ENCODE measurements at places on chromosomes 5 and 9.

DNA sequence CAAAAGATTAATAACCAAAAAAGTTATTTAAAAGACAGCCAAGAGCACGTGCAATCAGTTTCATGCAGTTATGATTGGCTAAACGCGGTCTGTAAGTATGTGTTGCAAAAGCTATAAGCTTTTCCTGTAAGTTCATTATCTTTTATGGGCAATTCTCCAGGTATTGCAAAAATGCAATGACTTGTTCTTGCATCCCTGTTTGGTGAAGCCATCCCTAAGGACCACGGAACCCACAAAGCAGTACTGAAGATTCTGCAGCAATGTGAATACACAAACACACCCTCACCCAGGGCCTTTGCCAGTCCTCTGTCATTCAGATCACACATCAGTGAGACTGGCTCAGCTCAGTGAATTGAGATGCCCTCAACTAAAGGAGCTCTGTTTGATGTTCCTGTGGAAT lies 11.4 kb downstream of the GCNT4 start:
- no peak for DNase-seq

GRCh38 chr5:24005384-24005783 lies 498.0 kb downstream of the PRDM9 start:
- no peak for DNase-seq

DNA sequence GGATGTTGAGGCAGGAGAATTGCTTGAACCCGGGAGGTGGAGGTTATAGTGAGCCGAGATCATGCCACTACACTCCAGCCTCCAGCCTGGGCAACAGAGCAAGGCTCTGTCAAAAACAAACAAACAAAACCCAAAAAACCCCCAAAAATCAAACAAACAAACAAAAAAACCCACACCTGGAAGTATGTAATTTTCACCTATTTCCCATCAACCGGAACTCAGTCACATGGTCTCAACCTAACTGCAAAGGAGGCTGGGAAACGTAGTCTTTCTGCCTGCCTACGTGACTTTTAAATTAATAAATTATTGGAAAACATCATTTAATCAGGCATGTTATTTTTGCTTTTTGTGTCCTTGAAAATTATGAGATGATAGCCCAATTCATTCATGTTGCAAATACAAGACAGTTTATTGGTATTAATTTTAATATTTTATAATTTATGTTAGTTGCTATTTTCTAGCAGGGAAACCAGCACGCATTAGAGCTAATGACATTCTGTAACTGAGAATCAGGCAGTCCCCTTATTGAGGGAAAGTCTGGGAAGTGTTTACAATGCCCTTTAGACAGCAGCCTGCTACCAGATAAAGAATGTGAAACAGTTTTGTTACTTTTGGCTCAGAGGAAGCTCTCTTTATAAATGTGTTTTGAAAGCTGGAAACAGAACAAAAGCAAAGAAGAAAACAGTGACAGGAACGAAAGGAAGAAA lies 110.3 kb downstream of the NXNL2 start:
- no peak for DNase-seq

GRCh38 chr5:55231919-55232270 lies 1.5 kb downstream of the CCNO start:
- no peak for DNase-seq

DNA sequence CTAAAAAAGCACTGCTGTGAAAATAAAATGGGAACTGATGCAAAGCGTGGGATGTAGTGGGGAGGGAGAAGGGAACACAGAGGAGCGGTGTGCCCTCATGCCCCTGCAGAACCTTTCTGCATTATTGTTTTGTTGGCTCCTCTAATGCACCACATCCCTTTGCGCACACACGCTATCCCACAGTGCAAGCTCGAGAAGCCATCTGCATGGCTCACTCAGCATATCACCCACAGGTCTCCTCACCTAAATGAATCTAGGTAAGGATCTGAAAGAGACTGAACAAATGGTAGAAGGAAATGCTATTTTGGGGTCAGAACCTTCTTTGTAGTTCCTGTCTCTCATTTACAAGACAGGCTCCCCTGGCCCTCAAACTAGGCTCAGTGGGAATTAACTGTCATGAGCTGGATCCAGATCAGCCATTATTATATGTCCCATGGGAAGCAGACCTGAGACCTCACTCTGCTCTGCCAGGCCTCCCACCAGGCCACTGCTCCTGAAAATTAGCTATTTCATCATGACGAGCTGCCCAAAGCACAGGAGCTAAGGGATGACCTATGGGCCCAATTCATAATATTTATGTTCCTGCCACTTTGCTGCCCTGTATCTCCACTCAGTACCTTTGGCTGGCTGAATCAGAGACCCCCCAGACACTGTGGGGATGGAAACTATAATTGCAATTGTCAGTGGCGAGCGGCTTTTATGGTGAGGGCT lies 169.4 kb downstream of the SPOCK1 start:
- DNase-seq, result no peak

- no peak for DNase-seq
Measured at GRCh38 chr5:31270396-31270795, 76.9 kb downstream of the CDH6 start.

DNA sequence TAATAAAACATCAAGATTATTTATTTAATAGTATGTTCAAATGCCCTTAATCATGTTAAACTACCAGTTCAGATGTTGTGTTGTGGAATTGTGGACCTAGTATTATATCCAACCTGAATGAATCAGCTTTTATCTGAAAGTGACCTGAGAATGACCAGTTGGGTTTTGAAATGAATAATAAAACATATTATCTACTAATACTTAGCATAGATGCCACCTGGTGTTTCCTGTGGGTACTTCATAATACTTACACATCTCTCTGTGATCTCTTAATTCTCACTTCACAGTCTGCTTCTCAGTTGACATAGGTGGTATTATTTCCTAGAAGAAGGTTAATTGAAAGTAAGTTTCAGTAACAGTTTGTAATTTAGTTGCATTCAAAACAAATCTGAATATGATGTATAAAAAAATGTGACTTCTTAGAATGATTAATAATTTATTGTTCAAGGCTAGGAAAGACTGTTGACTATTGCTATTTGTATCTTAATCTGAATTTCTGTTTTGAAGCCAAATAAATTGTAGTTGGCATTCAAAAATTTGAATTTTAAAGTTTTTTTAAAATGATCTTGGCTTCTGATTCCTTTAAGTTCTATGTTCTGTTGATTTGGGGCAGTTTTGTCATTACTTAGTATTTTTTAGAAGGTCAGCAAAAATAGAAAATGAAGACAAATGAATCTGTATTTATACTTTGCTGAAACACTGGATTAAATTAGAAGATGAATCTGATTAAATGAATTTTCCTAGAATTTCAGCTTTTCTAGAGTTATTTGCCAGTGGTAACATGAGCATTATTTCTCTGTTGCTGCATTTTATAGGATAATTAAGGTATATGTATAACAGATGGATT lies 48.2 kb downstream of the KIF2A start:
- DNase-seq, result peak; percentile 44

- DNase-seq, result no peak
Measured at GRCh38 chr9:10127867-10128266, 484.9 kb downstream of the PTPRD start.

DNA sequence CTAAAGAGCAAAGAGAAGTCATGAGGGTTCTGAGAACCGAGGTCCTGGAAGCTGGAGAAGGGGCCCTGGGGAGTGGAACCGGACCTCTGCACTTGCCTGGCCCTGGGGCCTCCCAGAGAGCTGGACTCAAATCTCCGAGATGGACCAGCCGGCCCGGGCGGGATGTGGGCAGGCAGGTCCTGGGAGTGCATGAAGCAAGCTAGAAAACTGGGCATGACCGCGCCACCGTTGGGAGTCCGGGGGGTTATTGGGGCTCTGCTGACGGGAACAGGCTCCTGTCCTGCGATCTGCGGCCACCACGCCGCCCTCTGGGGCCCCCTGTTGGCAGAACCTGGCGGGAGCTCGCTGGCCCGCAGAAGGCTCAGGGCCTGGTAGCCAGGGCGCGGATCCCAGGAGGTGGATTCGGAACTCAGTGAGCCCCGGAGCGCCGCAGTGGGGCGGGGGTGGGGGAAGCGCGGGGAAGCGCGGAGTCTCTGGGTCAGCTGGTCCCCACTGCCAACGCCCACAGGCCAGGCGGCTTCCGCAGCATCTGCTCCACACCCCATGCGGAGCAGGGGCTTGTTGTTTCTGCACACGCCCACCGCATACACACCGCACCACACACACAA lies 150.6 kb downstream of the ERCC6L2 start:
- DNase-seq, result no peak

DNA sequence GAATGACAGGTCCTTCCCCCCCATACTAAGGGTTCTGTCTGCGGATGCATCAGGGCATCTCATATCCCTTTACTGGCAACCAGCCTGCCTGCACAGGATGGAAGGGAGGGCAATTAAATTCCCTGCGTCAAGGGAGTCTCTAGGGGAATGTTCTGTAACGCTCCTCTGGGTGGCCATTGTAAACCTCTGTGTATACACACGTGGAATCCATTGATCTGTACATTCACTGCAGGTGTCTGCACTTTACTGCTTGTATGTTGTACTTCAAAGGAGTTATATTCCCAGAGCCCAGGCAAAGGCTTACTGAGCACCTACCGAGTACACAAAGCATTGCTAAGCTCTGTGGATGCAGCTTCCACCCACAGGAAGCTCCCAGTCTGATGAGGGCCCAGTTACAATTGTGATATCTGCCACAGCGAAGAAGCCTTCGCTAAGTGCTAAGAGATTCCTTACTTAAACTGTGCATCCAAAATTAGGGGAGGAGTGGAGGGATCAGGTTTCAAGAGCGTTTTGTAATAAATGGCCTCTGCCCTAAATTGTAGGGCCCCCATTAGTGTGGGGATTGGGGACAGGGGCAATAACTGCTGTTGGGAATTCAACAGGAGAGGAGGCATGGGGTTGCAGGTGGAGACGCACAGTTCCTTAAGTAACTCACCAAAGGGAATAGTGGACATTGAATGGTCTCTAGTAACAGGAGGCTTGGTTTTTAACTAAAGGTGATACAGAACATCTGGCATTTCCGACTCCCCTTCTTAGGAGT lies 1.5 kb upstream of the RETREG1 start:
- DNase-seq, result no peak

GRCh38 chr9:20940447-20941173 lies 90.8 kb downstream of the HACD4 start:
- no peak for DNase-seq

DNA sequence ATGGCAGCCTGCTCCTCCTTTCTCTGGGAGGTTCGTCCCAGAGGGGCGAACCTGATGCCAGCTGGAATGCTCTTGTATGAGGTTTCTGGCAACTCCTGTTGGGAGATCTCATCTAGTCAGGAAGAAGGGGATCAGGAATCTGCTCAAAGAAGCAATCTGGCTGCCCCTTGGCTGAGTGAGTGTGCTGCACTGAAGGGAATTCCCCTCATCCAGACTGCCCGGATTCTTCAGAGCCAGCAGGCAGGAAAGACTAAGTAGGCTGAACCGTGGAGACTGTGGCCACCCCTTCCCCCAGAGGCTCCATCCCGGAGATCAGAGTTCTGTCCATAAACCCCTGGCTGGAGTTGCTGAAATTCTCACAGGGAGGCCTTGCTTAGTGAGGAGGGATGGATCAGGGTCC lies 476.0 kb downstream of the CSNK1G3 start:
- no peak for DNase-seq

GRCh38 chr9:93218671-93219420 lies 34.9 kb downstream of the WNK2 start:
- no peak for DNase-seq

DNA sequence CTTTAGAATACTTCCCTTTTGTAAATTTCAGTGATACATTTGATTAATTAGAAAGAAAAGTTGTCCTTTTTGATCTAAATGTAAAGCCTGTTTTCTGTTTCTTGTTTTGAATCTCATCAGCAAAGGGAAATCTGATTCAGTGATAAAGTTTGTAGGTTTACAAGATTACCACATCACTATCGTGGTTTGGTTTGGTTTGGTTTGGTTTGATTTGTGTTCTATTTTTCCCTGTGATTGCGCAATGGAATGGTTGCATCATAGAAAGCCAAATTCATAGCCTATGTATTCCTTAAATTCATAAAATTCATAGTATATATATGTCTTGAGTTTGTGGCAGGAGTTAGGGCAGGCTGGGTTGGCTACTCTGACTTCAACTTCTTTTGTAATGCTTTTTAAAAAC lies 15.2 kb downstream of the SRFBP1 start:
- no peak for DNase-seq

DNA sequence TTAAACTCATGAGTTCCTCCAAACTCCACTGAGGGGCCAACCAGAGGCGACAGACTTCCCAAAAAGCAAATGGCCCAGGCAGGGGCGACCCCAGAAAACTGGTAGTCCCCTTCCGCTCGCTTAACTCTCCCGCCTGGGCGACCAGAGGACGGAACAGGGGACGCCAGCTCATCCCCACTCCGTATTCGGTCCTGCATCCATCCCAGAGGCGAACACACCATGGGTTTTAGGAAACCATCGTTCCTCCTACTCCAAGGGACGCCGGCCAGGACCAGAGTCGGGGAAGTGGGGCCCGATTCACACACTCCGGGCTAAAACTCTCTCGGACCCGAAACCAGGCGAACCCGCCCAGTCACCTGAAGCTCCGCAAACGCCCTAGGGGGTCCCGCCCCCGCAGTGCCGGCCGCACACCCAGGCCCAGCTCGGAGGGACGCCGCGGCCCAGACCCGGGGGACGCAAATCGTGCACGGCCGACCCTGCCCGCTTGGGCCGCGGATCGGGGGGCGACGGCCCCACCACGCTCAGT lies 478 bp downstream of the TEX10 start:
- DNase-seq, result no peak

DNA sequence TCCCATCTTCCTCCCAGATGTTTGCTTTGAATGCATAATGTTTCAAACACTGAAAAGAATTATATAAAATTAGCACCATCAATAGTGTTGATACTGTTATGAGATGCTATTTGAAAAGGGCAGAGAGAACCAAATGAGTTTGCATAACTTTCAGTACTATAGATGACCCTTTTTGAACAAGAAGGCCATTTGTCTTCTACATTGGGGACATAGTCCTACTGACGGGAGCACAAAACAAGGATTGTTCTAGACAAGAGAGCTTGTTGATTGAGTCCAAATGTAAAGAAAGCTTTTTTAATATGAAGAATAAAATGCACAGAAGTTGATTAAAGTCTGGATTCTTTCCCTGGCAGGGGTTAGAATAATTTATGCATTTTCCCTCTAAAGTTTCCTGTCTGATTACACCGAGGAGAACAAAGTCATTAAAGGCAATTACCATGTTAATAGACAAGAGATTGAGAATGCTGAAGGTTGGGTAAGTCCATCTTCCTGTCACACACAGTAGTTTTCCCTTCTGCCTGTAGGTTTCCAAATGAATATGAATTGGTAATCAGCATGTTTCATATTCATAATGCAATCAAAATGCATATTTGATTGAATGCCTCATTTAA lies 32.8 kb upstream of the ADCY2 start:
- DNase-seq, result no peak

DNA sequence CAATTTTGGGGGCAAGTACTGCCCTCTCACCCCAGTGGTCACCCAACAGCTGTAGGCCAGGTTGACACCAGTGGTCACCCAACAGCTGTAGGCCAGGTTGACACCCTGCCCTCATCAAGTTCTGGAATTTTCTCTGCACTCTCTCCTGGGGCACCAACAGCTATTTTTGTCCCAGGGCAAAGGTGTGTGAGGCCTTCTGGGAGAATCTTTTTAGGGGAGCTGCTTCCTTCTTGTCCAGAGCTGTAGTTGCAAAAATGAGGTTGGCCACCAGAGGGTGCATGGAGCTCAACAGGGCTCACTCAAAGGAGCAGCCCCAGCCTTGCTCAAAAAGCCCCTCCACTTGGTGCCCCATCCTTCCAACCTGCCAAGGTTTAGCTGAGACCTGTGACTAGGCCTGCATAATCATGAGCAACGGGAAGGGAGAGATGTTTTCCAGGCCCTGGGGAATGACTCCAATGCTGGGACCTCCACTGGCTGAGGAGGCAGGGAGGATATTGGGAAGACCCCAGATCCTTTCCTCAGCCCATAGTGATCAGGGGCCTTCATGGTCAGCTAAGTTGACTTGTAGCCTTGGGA lies 10.6 kb upstream of the P4HA2 start:
- peak; percentile 49 for DNase-seq

GRCh38 chr5:180135967-180136629 lies 64.5 kb upstream of the RNF130 start:
- no peak for DNase-seq

Data from CD4-positive, alpha-beta T cell treated with Interleukin-6 at 100 ng/mL for 8 hours (primary cell).